Smooth muscle cell of bladder (primary cell): ENCODE measurements at places on chromosomes 16 and 17. TPM values are rescaled to one million over a fixed set of nuclear protein-coding genes. Genes with fewer than 3 reads are reported as not detected.

SLC39A11 gene
- 30.7 and 32.7 TPM in 2 replicates for total RNA-seq

RAB34 gene
- total RNA-seq, result 190 and 212 TPM in 2 replicates

DBNDD1 gene
- total RNA-seq, result 0.65 and 0.71 TPM in 2 replicates

TMEM208 gene
- total RNA-seq, result 44.2 and 59.6 TPM in 2 replicates

TANGO6 gene
- 20.3 and 37.0 TPM in 2 replicates for total RNA-seq

PRSS33 gene
- total RNA-seq, result not detected in 2 replicates

CDH15 gene
- 0.28 and 0.65 TPM in 2 replicates for total RNA-seq

MFSD6L gene
- not detected in 2 replicates for total RNA-seq

TMC8 gene
- not detected in 2 replicates for total RNA-seq

SERPINF2 gene
- under 0.01 and 0.28 TPM in 2 replicates for total RNA-seq

CDK5R1 gene
- 0.28 and 0.55 TPM in 2 replicates for total RNA-seq

JPH3 gene
- under 0.01 TPM in 1 of 2 replicates, not detected in the other for total RNA-seq

PRSS36 gene
- total RNA-seq, result 0.09 and 0.14 TPM in 2 replicates

SEPTIN12 gene
- not detected in 2 replicates for total RNA-seq

TIMP2 gene
- total RNA-seq, result 44.7 and 79.5 TPM in 2 replicates

CCL4 gene
- total RNA-seq, result not detected in 2 replicates

GDPD3 gene
- total RNA-seq, result 0.71 and 1.6 TPM in 2 replicates

C1QTNF8 gene
- total RNA-seq, result not detected in 2 replicates

CCL11 gene
- 1.5 and 21.0 TPM in 2 replicates for total RNA-seq

EEF2K gene
- total RNA-seq, result 14.2 and 16.9 TPM in 2 replicates

RFFL gene
- total RNA-seq, result 5.9 and 6.1 TPM in 2 replicates

RBFOX1 gene
- total RNA-seq, result not detected in 2 replicates

FBXL16 gene
- total RNA-seq, result not detected in 2 replicates

PRR29 gene
- total RNA-seq, result 0.28 and 0.57 TPM in 2 replicates

CCL5 gene
- not detected in 2 replicates for total RNA-seq

UBN1 gene
- 13.4 and 16.5 TPM in 2 replicates for total RNA-seq

TOX3 gene
- total RNA-seq, result not detected in 2 replicates

P2RX5 gene
- total RNA-seq, result 0.71 and 1.2 TPM in 2 replicates

ABCC12 gene
- not detected in 2 replicates for total RNA-seq

HASPIN gene
- 0.71 and 0.83 TPM in 2 replicates for total RNA-seq

DHRS7C gene
- total RNA-seq, result not detected in 2 replicates
